ENCODE measurements at places on chromosomes 16 and 17.

DNA sequence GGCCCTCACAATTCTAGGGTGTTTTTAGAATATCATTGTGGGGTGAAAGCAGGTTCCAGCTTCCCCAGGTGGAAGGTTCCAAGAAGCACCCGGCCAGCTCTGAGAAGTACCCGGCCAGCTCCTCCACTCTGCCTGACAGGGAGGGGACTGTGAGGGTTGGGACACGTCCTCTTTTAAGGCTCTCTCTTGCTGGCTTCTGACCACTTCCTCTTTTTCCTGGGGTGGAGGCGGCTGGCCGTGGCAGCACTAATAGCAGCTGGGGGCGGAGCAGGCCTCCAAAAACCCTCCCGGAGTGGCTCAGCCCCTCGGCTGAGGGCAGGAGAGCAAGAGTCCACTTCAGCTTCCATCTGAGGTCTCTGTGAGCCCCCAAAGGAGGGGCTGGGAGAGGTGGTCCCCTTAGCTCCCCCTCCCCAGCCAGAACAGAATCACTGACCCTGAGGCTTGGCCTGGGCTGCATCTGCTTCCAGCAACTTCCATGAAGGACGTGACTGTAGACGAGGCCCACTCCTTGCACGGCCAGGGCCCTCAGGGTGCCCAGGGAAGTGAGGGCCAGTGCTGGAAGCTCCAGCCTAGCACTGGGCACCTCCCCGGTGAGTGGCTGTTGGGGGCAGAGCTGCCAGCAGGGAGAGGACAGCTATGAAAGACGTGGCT, 26.7 kb upstream of the PLCG2 start:
- no peak for DNase-seq

- no peak for DNase-seq
These were observed 18.5 kb upstream of the SPDYE4 start for GRCh38 chr17:8776881-8777280.

DNA sequence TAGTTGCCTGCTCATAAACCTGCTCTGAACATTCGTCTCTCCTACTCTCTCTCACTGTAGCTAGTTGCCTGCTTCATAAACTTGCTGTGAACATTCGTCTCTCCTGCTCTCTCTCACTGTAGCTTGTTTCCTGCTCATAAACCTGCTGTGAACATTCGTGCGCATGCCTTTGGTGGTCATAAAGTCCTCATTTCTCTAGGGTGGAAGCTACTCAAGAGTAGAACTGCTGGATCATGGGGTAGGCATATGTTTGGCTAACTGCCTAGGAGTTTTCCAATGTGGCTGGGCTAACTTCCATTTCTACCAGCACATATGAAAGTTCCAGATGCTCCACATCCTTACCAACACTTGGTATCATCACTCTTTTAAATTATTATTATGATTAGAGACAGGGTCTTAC, 174.6 kb upstream of the RPH3AL start:
- no peak for DNase-seq

GRCh38 chr16:14378131-14378551, 251.9 kb downstream of the PARN start:
- DNase-seq = no peak

DNA sequence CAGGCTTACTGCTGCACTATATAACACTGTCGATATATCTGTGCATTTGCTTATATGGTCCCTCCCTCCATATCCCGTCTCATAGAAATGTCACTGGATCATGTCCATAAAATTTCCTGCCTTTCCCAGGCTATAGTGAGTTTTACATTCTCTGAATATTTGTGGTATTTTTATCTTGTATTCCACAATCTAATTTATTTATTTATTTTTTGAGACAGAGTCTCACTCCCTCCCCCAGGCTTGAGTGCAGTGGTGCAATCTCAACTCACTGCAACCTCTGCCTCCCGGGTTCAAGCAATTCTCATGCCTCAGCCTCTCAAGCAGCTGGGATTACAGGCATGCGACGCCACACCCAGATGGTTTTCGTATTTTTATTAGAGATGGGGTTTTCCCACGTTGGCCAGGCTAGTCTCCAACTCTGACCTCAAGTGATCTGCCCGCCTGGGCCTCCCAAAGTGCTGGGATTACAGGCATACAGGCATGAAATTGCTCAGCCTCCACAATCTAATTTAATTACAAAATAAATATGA, 12.9 kb downstream of the TRIM37 start:
- DNase-seq = no peak

DNA sequence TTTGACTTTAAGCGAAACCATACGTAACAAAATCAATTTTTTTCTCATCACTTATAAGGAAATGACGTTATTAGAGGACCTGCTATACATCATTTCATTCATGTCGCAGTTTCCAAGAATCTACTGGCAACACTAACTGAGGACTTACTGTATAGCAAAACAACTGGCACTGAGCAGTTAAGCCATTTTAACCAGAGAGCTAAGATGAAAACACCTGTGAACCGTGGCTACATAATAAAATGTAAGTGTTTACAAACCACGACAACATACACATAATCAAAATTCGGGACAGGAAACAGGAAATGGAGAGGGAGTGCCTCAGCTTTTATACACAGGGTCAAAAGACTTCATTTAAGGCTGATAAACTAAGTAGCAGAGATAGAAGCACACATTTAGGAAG, 29.5 kb downstream of the METTL16 start:
- DNase-seq = no peak

GRCh38 chr17:81187120-81187519, 21.1 kb upstream of the AATK start:
- DNase-seq = no peak

- no peak for DNase-seq
These were observed 2.4 kb downstream of the CACNB1 start for GRCh38 chr17:39194985-39195524.

DNA sequence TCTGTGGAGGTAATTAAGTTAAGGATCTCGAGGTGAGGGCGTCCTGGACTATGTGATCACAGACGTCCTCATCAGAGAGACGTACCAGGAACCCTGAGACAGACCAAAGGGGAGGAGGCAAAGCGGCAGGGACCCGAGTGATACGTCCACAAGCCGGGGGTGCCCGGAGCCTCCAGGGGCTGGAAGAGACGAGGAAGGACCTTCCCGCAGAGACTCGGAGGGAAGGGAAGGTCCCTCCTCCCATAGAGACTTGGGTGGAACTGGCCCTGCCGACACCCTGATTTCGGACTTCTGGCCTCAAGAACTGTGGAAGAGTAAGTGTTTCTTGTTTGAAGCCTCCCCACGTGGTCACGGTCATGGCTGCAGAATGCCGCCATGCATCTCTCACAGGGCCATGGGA, 30.8 kb downstream of the LMF1 start:
- DNase-seq = no peak

DNA sequence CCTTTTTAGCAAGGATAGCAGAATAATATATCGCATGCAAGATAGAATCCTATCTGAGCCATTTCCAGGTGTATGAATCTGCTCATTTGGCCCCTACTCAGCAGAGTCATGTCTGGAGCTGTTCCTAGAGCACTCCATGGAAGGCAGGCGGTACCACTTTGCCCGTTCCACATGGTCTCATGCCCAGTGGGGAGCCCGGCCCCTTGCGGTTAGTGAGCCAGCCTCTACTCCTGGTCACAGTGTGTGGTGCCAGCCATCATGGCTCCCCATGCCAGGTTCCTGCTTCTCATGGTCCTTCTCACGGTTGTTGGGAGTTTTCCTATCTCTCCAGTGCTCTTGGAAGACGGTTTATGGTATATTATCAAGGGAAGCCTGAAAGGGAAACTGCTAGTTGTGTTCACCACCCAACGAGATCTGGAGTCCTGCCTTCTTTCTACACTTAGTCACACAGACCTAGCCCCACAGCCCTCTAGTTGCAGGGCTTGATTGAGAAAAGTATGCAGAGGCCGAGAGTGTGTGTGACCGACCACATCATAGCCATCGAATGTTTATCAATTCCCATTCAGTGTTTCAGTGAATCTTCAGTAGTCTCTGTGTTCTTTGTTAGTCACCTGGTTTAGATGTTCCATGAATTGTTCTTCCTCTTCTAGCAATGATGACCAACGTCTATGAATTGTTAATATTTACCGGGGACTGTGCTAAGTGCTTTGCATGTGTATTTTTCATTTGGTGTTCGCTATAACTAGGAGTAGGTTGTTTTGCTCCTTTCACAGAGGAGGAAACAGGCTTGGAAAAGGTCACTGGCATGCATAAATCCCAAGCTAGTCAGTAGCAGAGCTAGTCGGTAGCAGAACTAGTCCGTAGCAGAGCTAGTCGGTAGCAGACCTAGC, 9.6 kb downstream of the JPT2 start:
- DNase-seq = no peak

DNA sequence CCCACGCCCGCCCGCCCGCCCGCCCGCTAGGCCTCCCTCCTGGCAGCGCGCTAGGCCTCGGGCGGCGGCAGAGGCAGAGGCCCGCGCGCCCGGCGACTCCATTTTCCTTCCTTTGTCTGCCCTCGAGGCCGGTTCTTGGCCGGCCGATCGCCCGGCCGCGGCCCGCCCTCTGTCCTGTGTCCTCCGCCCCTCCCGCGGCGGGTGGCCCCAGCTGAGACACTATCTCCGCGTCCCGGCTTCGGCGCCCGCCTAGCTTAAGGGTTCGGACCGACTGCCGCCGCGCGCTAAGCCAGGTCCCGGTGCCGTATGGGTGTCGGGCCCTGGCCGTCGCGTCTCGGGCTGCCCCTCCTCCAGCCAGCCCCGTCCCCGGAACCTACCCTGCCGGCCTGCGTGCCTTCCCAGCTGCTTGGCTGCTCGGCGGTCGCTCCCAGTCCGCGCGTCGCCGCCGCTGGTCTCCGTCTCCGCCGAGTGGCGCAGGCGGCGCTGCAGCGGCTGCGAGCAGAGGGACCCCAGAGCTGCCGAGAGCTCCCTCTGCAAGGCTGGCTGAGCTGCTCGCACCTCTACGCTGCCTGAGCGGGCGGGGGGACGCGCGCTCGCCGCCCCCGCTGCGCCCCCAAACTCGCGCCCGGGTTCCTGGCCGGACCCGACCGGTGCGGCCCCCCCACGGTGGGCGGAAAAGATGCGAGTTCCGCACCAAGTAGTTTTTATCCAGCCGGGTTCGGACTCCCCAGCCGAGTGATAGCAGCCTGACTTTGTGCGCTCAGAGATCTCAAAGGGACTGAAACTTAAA, 787 bp downstream of the CTCF start:
- peak; percentile 47 for DNase-seq

DNA sequence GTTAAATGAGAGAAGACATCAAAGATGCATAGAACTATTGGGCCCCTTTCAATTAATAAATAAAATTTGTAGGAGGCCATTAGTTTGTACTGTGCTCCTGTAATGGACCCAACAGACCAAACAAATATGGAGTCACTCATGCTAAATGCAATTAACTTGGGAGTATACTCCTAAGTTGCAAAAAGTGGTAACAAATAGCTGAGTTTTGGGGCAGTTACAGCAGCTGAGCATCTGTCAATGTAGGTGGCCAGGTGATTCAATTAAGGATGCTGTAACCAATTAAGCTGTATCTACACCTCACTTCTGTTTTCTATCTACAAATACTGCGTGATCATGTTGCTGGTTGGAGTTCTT, 34.9 kb downstream of the WNT9B start:
- DNase-seq = no peak

- no peak for DNase-seq
These were observed 827 bp downstream of the MPO start for GRCh38 chr17:58279736-58280479.

DNA sequence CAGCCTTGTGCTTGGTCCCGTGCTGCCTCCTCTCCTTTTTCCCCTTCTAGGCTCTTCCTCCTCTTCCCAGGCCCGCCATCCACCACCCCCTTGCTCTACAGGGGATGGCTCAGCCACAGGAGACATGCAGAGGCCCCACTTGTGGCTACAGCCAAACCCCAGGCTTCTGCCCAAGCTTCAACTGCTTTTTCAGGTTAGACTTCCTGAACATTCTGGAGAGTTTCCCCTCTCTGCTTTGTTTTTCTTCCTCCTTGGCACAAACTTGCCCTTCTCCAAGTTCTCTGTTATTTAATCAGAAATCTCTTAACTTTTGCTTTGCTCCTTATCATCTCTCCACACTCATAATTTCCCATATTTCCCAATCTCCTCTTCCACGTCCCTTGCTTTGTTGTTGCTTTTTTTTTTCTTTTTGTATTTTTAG, 18.3 kb upstream of the HAS3 start:
- no peak for DNase-seq

- no peak for DNase-seq
These were observed 78.1 kb downstream of the ZFHX3 start for GRCh38 chr16:72969812-72970211.

GRCh38 chr16:17986991-17987390, 349.5 kb downstream of the NPIPA8 start:
- no peak for DNase-seq

- no peak for DNase-seq
These were observed 19.0 kb downstream of the ADAD2 start for GRCh38 chr16:84209989-84210388.

GRCh38 chr16:54098247-54098646, 188.3 kb downstream of the IRX3 start:
- DNase-seq = no peak

- no peak for DNase-seq
These were observed 14.9 kb upstream of the ARL6IP1 start for GRCh38 chr16:18816286-18816685.

DNA sequence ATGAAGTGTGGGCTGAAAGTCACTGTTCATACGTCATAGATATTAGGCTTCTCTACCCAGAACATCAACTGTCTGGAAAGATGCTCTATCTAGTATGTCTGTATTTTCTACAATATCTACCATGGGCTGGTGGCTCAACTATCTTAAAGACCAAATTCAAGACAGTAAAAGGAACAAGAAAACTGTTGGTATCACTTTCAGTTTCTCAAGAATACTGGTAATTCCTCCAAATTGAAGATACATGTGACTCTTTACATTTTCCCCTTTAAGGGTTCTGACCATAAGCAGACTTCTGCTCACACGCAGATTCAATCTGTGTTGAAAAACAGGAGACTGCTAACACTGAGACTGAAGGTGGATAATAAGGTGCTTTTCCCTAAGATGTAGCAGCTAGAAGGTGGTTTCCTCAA, 24.2 kb downstream of the XPO6 start:
- no peak for DNase-seq

- DNase-seq = peak; percentile 61
These were observed at the start of gene KCNAB3 for GRCh38 chr17:7929158-7930023. Gene KCNAB3 (minus strand): TSS chr17:7929856. CDS start chr17:7929435, 421 bp downstream.

GRCh38 chr16:71473891-71474290, 11.8 kb upstream of the ZNF23 start:
- no peak for DNase-seq

DNA sequence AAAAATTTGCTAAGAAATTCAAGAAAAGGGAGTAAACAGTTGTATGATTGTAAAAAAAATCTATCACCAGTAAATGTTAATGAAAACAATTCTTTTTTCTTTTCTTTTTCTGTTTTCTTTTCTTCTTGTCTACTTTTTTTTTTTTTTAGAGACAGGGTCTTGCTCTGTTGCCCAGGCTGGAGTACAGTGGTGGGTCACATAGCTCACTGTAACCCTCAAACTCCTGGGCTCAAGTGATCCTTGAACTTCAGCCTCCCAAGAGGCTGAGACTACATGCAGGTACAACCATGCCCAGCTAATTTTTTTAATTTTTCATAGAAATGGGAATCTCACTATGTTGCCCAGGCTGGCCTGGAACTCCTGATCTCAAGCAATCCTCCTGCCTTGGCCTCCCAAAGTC, 57.2 kb upstream of the SIAH1 start:
- no peak for DNase-seq

GRCh38 chr16:1696863-1697262, 9.1 kb upstream of the MAPK8IP3 start:
- DNase-seq = no peak

Measured in T-helper 22 cell (primary cell).